ENCODE measurements at places on chromosomes 6 and 20.

GRCh38 chr6:38493931-38494547 is 145.7 kb downstream of the BTBD9 start:
- DNase-seq: peak; percentile 17

DNA sequence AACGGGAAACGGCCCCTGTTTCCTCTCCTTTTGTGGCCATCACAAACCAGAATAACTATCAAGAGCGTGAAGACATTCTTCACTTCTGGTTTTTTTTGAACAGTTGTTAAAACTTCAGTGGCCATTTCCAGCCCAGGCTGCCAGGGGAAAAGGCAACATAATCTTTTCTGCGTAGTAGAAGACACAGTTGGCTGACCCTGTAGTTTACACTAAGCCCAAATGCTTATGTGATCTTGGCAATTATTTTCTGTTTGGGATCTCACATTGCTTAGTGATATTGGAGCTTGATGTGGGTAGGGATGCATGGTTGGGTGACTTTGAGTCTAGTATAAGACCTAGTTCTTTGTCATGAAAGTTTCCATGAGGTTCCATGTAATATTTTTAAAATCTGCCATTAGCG is 449.4 kb upstream of the CDH4 start:
- DNase-seq: no peak

DNA sequence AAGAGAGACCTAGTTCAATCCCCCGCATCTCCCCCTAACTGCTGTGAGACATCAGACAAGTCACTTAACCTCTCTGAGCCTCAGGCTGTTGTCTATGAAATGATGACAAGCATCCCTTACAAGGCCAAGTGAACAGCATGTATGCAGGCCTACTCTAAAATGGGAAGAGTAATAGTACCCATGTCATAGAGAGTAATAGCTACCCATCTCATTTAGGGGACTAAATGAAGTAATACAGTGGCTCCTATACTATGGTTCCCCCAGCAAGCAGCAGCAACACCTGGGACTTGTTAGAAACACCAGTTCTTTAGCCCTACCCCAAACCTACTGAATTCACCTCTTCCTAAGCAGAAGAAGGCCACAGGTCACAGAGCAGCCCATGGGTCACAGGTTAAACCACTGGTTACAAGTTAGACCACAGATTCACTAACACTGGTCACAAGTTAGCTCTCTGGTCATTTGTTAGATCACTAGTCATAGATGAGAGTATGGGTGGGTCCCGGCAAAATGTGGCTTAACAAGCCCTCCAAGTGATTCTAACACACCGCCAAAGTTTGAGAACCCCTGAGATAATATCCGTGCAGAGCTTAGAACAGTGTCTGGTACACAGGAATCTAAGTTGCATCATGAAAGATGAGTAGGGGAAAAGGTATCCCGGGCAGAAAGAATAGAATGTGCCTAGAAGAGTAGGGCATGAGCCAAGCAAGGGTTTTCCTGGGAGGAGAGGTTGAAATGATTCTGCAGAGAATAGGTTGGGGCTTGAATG is 1.4 kb downstream of the DEFB124 start:
- no peak for DNase-seq

- DNase-seq: no peak
These were observed 249.3 kb downstream of the PRKN start for GRCh38 chr6:162478192-162478671.

GRCh38 chr20:32819992-32820697 is 391 bp downstream of the MAPRE1 start:
- DNase-seq: no peak

GRCh38 chr6:62150048-62150663 is 135.9 kb downstream of the KHDRBS2 start:
- no peak for DNase-seq

GRCh38 chr20:18466574-18466893 is 296 bp downstream of the DZANK1 start:
- no peak for DNase-seq

DNA sequence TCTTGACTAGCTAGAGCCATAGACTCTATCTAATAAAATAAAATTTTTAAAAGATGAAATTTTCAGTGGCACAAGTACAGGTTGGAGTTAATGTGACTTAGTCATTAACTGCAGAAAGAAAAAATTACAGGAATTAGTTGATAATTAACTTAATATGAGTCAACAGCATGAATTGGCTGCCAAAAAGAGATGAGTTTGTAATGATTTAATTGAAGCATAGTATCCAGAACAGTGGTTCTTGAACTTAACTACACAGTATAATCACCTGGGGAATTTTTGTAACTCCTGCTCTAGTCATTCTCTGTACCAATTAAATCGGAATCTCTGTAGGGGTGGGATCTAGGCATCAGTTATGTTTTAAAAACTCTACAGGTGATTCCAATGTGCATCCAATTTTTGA is 46.3 kb upstream of the HMGN3 start:
- no peak for DNase-seq

DNA sequence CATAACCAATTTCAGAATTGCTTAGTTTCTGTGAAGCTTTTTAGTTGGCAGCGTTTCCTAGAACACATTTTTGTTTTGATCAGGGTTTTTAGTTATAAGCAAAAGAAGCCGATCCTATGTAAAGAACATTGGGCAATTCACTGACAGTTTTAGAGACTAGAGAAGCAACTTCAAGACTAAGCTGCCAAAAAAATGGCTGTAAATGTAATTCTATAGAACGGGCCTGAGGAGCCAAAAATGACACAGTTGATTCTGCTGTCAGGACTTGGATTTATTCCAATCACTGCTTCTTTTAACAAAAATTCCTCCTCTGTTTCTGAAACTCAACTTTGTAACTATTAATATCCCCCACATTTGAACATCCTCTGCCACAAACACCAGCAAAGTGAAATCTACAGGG is 236.0 kb upstream of the EYS start:
- no peak for DNase-seq

- no peak for DNase-seq
These were observed 87.5 kb downstream of the ZFP64 start for GRCh38 chr20:52103913-52104545.

- DNase-seq: no peak
These were observed 116.6 kb upstream of the CEP162 start for GRCh38 chr6:84344005-84344404.

DNA sequence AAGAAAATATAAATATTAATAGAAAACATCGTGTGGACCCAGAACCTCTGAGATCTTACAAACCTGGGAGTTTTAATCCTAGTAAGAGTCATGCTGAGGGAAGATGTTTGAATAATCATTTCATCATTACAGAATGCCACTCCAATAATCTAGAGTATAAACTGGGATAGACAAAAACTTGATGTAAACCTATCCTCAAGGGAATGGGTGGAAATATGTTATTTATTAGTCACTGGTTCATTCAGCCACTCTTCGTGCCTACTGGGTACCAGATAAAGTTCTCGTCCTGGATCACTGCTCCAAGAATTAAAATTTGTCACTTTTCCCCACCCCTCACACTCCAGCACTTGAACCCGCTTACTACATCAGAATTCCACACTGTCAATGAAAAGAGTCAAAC is 7.7 kb downstream of the HLA-B start:
- DNase-seq: no peak

- no peak for DNase-seq
These were observed 190.7 kb downstream of the C6orf118 start for GRCh38 chr6:165118736-165119135.

GRCh38 chr6:158213925-158214674 is 46.0 kb downstream of the GTF2H5 start:
- no peak for DNase-seq
